ENCODE measurements at places on chromosomes 2 and 18.

DNA sequence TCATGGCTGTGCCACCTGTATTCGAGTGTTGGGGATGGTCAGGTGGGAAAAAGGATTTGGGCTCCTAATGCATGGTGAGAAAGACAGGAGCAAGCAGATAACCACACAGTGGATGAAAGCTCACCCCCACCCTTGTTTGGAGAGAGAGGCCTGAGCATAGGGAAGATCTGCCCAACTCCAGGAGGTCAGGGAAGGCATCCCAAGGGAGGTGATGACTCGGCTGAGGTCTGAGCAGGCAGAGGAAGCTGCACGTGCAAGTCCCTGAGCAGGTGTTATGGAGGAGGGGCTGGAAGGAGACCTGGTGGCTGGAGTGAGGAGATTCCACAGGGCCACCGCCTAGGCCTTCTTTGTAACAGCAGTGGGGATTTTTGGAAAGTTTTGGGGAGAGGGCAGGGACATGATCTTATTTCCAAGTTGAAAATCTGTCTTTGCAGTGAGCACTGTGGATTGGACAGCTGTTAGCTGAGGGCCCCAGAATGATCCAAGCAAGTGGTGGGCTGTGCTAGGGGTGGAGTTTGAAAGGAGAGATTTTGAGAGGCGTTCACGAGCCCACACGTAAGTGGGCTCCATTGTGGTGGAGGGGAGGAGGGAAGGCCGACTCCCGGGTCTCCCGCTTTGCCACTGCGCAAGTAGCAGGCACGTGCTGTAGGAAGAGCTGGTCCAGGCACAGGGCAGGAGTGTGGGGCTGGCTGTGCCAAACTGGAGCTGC is 228.5 kb downstream of the GLI2 start:
- DNase-seq, result no peak

DNA sequence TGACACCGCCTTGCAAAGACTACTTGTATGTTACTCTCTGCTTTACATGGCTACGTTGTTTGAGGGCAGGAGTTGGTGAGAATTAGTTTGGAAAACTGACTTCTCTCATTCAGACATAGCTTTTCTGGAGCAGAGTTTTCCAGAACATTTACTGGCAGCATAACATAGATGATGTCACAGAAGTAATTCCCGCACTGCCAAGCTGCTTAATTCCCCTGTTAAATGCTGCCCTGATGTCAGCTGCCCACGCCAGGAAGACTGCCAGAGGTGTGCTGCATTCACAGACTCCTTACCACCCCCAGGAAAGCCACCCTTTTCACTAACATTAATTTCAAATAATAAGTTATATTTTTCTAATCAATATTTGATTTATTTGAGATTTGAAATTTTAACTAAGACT is 24.7 kb upstream of the PTPN2 start:
- no peak for DNase-seq

DNA sequence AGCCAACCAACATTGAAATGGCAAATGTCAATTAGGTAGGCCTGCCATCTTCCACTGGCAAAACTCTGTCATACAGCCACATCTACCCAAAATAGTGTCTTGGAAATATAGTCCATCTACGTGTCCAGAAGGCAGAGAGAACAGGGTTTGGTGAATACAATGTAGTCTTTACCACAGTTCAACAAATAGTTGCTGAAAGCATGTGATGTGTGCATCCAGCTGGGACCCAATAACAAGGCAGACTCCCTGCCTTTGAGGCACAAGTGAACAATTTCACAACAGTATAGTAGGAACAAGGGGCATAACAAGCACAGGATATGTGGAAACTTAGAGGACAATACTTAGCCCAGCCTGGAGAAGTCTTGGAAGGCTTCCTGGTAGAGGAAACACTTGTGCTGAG is 72.6 kb downstream of the EVA1A start:
- DNase-seq, result no peak

DNA sequence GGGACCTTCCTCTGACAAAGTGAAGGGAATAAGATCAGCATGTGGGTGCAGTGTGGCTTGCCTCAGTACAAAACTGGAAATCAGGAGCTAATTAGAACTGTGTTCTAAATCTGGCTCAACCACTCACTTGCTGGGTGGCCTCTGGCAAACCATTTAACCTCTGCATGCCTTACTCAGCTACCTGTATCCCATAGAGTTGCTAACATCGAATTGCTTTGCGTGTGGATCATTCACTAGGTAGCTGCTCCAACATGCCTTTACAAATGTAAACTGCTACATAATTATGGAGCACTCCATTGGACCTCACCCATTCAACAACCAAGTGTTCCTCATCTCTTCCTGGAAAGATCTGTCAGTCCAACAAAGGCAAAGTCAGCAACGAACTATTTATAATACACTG is 19.0 kb downstream of the PLEKHM3 start:
- no peak for DNase-seq

- DNase-seq, result no peak
Measured at GRCh38 chr2:237980087-237980486, 13.3 kb downstream of the UBE2F start.

DNA sequence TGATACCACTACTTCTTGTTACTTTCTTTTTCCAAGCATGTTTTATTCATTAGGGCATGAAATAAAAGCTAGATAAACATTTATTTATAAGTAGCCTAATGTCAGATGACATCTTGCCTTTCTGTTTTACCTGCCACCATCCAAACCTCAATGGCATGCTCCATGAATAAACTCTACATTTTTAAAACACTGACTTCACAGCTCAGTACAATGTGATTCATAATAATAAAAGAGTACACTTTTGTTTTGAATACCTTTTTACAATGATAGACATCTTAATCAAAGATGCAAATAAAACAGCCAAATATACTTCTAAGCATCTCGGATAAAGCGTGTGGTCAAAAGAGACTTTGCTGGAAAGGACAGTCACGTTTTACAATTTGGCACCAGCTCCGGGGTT is 88.2 kb downstream of the SPRED2 start:
- no peak for DNase-seq

GRCh38 chr2:23524261-23524706 is 139.3 kb downstream of the KLHL29 start:
- no peak for DNase-seq

DNA sequence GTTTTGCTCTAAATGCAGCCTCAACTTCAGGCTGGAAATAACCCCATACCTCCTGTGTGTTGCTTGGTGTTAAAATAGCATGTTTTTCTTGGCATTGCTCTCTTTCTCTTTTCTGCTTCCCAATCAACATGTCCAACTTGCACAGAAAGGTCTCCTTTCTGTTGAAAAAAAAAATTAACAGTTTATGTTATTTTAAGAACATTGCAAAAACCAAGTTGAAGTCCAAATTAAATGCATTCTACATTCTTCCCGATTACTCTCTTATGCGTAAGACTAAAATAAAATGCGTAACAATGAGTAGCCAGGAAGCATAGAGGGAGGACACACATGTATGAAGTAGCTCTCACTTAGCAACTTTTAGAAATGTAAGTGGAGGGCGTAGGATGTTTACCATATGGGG is 1406.1 kb upstream of the NXPH2 start:
- DNase-seq, result no peak

DNA sequence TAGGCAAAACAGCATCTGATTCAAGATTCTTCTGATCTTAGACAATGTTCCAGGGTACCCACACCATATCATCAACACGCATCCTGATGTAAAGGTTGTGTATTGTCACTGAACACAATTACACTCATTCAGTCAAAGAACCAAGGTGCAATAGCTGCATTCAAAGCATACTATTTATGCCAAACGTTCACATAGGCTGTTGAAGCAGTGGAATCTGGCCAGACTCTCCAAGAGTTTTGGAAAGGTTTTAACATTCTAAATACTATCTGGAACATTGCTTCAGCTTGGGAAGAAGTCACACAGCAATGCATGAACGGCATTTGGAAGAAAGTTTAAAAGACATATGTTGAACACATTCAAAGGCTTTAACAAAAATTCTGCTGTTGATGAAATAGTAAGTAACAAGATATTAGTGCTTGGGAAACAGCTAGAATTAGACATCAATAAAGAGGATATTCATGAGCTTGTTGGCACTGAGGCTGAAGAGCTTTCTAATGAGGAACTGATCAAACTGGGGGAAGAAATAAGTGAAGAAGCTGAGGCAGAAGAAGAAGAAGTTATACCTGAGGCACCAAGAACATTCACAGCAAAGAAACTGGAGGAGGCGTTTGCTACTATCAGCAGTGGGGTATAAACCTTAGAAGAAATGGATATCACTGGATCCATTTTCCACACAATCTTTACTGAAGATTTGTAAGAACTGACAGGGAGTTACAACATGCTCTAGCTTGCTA is 47.6 kb upstream of the MSH6 start:
- DNase-seq, result no peak

DNA sequence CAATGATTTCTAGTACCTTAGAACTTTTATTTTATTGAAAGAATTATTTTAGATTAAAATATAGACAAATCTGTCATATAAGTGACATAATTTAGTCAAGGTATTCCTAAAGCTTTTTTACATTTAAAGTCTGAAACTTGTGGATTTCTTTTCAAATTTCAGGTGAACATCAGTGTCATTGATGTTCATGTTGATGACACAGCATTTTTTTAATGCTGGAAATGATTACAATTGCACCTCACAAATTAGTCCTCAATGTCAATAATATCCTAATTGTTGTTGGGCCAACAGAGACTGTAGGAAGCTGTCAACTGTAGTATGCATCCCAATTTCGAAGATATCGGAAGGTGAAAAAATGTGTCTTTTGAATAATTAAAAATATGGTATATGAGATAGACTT is 214.4 kb upstream of the ARL4C start:
- DNase-seq, result no peak

GRCh38 chr2:39124746-39125057 is 3.9 kb upstream of the SOS1 start:
- no peak for DNase-seq

DNA sequence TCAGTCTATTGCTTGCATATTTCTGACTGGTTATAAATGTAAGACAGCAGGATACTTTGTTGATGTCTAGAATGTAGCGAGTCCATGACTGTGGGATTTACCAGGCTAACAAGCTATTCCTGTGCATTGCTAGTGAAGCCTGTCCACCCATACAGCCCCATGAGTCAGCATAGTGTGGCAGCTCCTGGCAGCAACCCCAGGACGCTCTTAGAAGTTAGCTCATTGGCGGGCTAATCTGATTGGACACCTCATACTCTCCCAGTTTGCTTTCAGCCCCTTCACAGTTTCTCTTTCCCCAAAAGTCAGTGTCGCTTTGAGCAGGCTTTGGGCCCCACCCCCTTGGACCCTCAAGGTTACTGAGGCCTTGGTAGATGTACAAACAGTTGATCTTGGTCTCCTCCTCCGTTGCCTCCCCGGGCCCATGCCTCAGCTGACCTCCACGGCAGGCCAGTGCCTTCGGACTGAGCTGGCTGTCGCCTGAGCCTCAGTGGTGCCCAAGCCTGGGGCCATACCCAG is 48.0 kb downstream of the COA5 start:
- DNase-seq, result no peak

GRCh38 chr18:49762191-49763077 is 50.9 kb downstream of the ACAA2 start:
- no peak for DNase-seq

DNA sequence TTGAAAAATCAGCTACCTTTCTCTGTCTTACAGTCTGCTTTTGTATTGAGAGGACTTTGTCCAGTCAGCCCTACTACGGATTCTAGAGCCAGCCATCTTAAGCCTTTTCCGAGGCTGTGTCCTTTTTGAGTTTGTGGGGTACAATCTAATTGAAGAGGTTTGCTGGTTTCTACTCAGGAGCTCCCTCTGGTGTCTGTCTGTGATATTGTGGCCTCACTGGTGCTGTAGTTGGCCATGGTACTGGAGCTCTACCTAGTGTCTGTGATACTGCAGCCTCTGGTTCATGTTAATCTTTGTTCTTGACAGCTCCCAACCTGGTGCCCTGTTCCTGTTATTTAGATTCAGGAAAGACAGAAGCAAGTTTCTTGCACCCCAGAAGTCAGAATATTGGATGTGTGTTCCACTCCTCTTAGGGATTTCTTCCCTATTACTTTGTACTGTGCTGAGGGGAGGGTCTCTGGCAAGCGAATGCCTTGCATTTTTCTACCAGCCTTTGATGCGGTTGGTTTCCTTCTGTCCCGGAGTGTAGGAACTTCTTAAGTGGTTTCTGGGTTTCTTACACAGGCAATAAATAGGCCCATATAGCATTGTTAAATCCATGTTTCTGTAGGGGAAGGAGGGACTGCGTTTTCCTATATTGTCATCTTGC is 78.5 kb downstream of the ACSL3 start:
- peak; percentile 25 for DNase-seq

DNA sequence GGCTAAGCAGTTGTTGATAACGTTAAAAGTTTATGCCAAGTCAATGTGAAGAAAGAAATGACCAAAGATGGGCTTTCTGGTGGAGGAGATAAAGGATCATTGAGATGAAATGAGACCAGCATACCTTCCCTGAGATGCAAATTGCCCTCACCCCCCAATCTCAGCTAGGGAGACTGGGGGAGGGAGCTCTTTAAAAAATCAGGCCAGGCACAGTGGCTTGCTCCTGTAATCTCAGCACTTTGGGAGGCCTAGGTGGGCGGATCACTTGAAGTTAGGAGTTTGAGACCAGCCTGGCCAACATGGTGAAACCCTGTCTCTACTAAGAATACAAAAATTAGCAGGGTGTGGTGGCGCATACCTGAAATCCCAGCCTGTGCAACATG is 30.9 kb upstream of the KCMF1 start:
- DNase-seq, result no peak

GRCh38 chr18:72866442-72866900 is 1.3 kb downstream of the NETO1 start:
- no peak for DNase-seq

- no peak for DNase-seq
Measured at GRCh38 chr2:175003875-175004729, 1.1 kb downstream of the CHN1 start.

DNA sequence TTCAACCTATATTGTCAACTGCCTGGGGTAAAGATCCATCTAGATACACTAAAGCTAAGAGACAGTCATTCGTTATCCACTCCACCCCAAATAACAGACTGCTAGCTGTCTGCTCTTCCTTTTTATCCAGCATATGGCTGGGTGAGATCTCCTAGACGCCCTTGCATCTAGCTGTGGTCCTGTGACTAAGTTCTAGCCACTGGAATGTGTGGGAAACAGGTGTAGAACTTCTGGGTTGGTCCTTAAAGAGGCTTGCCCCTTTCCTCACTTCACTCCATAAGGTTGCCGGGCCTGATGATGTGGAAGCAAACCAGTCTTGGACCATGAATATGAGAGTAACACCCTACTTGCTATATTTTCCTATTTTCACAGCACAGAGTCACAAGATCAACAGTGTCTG is 3.2 kb downstream of the COA5 start:
- DNase-seq, result no peak

All from stimulated activated CD8-positive, alpha-beta memory T cell treated with anti-CD3 and anti-CD28 coated beads, Interleukin-15, amount 100 ng/mL, for 48 hours (primary cell).